Stimulated activated CD4-positive, alpha-beta T cell treated with anti-CD3 and anti-CD28 coated beads, Interleukin-12 subunit alpha, Interleukin-12 subunit beta, amount 100 ng/mL, for 4 hours (primary cell): ENCODE measurements at places on chromosomes 3 and 15.

DNA sequence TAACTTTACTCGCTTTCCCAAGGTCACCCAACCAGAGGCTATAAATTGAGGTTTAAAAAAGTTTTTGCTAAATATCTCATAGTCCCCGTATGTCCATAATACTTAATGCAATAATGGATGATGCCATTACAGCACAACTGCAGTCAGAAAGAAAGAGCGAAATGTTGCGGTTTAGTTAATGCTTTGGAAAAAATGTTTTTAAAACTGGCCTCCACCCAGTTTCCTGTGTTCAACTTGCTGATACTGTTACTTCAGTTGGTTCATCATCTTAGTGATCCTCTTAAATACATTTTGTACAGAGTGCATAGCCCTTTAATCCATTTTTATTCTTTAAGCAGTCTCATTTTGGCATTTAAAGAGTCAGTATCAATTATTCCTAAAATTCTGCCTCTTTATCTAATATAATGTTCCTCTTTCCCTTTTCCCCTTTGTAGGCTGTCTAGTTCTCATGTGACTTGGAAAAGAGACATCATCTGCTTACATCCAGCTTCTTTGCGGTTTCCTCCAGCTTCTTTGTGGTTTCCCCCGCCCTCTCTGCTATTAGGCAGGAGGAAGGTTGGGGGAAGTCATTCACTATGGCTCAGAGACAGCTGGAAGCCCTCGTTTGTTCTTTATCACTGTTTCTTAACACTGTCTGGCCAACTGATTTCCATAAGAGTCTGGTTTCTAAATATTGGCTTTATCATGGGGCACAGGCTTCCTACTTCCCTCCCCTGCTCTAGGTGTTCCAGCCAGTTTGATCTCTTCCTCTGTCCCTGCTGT is 154.3 kb downstream of the GOLIM4 start:
- DNase-seq: no peak

DNA sequence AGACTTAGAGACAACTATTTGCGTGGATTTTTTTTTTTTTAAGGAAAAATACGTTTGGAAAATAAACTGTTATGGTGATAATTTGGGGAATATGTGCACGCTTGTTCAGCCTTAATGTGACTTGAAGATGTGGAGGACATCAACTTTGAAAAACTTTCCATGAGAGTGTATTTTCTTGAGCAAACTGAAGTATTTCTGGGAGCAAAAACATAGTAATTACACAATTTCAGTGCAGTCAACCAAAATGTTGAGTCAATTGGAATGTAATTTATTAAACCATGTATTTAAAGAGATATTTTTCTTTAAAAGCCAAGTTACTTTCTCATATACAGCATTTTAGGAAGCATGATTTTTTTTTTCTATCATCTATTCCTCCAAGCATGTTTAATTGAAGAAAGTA is 80.3 kb upstream of the FLNB start:
- DNase-seq: no peak

GRCh38 chr15:62449638-62450037 is 284.6 kb upstream of the C2CD4B start:
- DNase-seq: no peak

- DNase-seq: no peak
Measured at GRCh38 chr15:46278062-46278461, 643.2 kb downstream of the SQOR start.
